ENCODE measurements at places on chromosomes 11 and 22. TPM values are rescaled to one million over a fixed set of nuclear protein-coding genes. Genes with fewer than 3 reads are reported as not detected.
A peak's percentile ranks its signal among the peaks of the same experiment; 100 is the strongest.

GRCh38 chr22:48042621-48043395 is 1280.4 kb downstream of the TBC1D22A start:
- H3K4me3 ChIP-seq, result no peak overlapping the region
- no peaks in the 10 kb centered on the region for H3K4me1 ChIP-seq
- H3K27ac ChIP-seq, result no peak overlapping the region
- DNase-seq, result no peak

- peaks cover 68% of the 10 kb centered on the region for H3K36me3 ChIP-seq
- no peak for DNase-seq
- H3K27me3 ChIP-seq, result no peaks in the 10 kb centered on the region
- peaks cover 9% of the 10 kb centered on the region for H3K4me1 ChIP-seq
- H3K4me3 ChIP-seq, result no peak overlapping the region
- H3K27ac ChIP-seq, result no peak overlapping the region
Observed at GRCh38 chr11:61369372-61370348, 7.5 kb downstream of the TMEM138 start.

DNA sequence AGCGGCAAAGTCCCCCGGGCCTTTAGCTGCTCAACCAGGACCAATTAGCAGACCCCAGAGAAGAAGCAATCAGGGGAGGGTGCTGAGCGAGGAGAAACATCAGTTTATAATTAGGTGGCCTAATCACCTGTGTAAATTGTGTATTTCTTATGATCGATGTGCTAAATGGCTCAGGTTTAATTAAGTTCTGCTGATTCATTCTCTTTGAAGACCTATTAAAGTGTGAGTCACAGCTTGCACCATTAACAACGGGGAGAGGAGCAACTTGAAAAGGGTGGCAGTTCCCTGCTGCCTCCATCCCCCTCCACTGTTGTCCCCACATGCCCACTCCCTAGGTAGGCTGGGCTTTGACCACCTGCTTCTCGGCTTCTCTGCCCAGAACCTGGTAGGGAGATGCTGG is 10.7 kb downstream of the ISX start:
- H3K4me3 ChIP-seq, result no peak overlapping the region
- H3K27ac ChIP-seq, result no peak overlapping the region
- H3K27me3 ChIP-seq, result peaks cover 2% of the 10 kb centered on the region
- H3K4me1 ChIP-seq, result no peaks in the 10 kb centered on the region
- no peaks in the 10 kb centered on the region for H3K36me3 ChIP-seq

GRCh38 chr11:32671051-32671450 is 87.4 kb downstream of the EIF3M start:
- no peak overlapping the region for H3K4me3 ChIP-seq
- no peak overlapping the region for H3K27ac ChIP-seq
- H3K27me3 ChIP-seq, result peaks cover 3% of the 10 kb centered on the region
- H3K4me1 ChIP-seq, result no peaks in the 10 kb centered on the region
- no peaks in the 10 kb centered on the region for H3K36me3 ChIP-seq

GRCh38 chr11:85088286-85088685 is 538.9 kb downstream of the DLG2 start:
- no peak overlapping the region for H3K27ac ChIP-seq
- no peaks in the 10 kb centered on the region for H3K4me1 ChIP-seq
- no peak overlapping the region for H3K4me3 ChIP-seq
- no peak for DNase-seq

DNA sequence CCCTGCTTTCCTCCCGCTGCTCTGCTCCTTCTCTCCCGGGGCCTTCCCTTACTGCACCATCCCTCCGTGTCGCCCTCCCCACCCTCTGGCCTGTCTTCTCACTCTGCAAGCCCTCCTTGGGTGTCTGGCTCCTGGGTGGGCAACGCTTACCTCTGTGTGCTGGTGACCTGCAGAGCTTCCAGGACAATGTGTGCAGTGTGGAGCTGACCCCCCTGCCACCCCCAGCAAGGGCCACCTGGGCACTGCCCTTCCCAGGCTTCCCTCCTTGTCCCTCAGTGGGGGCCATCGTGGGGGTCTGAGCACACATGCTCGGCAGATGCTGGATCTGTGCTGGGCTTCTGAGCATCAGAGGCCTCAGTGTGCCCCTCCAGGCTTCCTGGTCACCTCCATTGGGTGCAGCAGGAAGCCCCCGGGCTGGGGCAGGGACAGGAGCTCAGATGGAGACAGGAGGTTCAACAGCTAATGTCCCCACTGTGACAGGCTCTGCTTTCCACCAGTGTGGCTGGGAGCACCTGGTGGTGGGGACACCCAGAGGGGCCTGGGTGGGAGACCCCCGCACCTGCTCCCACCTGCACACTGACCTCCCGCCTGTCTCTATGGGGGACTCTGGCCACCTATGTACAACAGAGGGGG is 7.8 kb upstream of the BRSK2 start:
- H3K27ac ChIP-seq, result peak overlapping the region; percentile 75
- DNase-seq, result no peak
- H3K27me3 ChIP-seq, result peaks cover 21% of the 10 kb centered on the region
- H3K4me1 ChIP-seq, result peaks cover 12% of the 10 kb centered on the region
- peak overlapping the region; percentile 83 for H3K4me3 ChIP-seq

DNA sequence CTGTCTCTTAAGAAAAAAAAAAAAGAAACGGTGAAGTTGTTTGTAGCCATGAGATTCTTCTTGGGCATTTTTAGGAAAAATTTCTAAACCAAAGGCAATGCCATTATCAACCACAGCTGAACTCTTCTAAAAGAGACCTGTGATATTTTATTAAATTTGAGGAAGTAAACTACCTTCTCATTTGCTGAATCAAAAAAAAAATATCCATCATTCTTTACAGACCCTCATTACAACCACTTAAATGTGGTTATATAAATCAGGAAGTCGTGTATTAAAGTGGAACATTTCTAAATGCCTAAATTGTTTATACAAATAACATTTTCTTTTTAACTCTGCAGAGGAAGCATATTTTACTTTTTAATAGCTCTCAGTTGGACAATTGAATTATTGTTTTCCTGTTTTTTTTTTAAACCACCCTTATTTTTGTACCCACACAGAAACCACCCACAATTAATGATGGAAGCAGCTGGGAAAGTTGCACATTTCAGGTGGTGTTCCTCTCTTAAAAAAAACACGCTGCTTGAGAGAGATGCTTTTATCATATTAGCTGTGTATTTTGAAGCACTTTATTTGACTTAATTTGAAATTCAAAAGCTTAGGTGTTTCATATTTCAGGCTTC is 91.2 kb downstream of the ARHGAP42 start:
- no peak for DNase-seq
- no peaks in the 10 kb centered on the region for H3K27me3 ChIP-seq
- H3K4me3 ChIP-seq, result no peak overlapping the region
- H3K36me3 ChIP-seq, result no peaks in the 10 kb centered on the region
- H3K4me1 ChIP-seq, result no peaks in the 10 kb centered on the region

DNA sequence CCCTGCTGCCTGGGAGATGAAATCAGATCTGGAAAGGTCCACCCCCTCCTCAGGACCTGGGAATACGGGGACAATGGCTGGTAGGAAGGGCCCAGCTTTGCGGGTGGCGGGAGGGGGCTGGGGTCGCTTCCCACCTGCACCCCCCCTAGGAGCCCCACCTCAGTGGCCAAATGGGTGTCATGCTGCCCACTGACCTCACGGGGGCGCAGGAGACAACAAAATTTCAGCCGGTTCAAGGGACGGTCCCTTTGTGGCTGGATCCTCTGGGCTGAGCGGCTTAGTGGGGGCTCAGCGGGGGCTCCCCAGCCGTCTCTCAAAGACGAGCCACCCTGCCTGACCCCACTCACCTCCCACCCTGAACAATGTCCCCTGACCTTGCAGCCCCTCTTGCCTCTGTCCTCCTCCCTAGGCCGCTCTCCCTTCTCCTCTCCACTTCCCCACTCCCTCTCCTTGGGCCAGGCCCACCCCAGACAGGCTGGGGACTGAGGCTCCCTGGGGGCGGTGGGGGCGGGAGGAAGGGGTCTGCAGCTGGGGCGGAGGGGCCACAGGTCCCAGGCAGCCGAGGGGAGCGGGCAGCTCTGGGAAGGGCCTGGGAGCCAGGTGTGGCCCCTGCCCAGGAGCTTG is 39.3 kb upstream of the H19 start:
- no peak for DNase-seq
- no peaks in the 10 kb centered on the region for H3K36me3 ChIP-seq
- no peaks in the 10 kb centered on the region for H3K27me3 ChIP-seq
- H3K4me3 ChIP-seq, result no peak overlapping the region

GRCh38 chr11:914747-915501 is 4.3 kb upstream of the CHID1 start:
- H3K27me3 ChIP-seq, result no peaks in the 10 kb centered on the region
- H3K27ac ChIP-seq, result no peak overlapping the region
- H3K4me3 ChIP-seq, result no peak overlapping the region
- no peaks in the 10 kb centered on the region for H3K36me3 ChIP-seq
- DNase-seq, result no peak

GRCh38 chr22:22387386-22387736 is 121.2 kb downstream of the ZNF280B start:
- no peak overlapping the region for H3K27ac ChIP-seq
- peaks cover 33% of the 10 kb centered on the region for H3K27me3 ChIP-seq
- no peak overlapping the region for H3K4me3 ChIP-seq
- H3K36me3 ChIP-seq, result no peaks in the 10 kb centered on the region
- no peak for DNase-seq

DNA sequence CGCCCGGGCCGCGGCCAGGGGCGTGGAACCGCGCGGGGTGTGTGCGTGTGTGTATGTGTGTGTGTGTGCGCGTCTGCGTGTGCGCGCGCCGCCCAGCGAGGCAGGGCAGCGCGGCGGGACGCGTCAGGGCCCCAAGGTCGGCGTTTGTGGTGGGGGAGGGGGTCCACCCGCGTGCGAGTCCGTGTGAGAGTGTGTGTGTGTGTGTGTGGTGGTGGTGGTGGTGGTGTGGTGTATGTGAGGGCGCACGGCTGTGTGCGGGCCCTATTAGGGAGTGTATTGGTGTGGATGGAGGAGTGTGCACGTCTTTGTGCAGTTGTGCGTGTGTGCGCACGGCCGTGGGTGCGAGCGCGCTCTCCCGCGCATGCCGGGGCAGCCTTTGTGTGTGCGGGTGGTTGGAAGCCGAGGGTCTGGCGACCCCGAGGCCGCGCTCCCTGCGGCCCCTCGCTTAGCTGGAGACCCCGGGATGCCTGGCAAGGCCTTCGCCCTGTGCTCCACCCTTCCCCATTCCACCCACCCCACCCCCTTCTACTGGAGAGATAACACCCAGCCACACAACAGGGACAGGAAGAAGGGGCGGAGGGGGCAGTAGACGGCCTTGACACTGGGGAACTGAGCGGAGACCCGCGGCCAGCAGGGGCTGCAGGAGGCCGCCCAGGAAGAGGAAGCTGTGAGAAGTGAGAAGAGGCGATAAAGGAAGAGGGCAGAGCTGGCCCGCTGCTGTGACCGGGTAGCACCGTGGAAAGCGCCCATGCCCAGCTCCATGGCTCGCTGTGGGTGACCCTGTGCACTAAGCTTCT is 528 bp upstream of the ARRB1 start:
- peaks cover 53% of the 10 kb centered on the region for H3K4me1 ChIP-seq
- no peaks in the 10 kb centered on the region for H3K36me3 ChIP-seq
- no peaks in the 10 kb centered on the region for H3K27me3 ChIP-seq
- peak overlapping the region; percentile 89 for H3K27ac ChIP-seq
- peak overlapping the region; percentile 90 for H3K4me3 ChIP-seq
- peak; percentile 91 for DNase-seq

BATF2 gene
- total RNA-seq, result 0.09 TPM

IRAG1 gene
- total RNA-seq, result not detected

HMOX1 gene
- total RNA-seq, result 0.72 TPM

POTEH gene
- not detected for total RNA-seq

PACSIN3 gene
- total RNA-seq, result 14.3 TPM

HEPHL1 gene
- not detected for total RNA-seq

MICAL3 gene
- 47.0 TPM for total RNA-seq

Measured in activated CD4-positive, alpha-beta T cell treated with anti-CD3 and anti-CD28 coated beads, Interleukin-2, amount 10 ng/mL, durations not matched to agents 24 days and 14 days (primary cell).